Stimulated activated CD8-positive, alpha-beta memory T cell treated with anti-CD3 and anti-CD28 coated beads, Interleukin-2, amount 100 ng/mL, for 1 hour (primary cell): ENCODE measurements at places on chromosomes 7 and 10.
A peak's percentile ranks its signal among the peaks of the same experiment; 100 is the strongest.

DNA sequence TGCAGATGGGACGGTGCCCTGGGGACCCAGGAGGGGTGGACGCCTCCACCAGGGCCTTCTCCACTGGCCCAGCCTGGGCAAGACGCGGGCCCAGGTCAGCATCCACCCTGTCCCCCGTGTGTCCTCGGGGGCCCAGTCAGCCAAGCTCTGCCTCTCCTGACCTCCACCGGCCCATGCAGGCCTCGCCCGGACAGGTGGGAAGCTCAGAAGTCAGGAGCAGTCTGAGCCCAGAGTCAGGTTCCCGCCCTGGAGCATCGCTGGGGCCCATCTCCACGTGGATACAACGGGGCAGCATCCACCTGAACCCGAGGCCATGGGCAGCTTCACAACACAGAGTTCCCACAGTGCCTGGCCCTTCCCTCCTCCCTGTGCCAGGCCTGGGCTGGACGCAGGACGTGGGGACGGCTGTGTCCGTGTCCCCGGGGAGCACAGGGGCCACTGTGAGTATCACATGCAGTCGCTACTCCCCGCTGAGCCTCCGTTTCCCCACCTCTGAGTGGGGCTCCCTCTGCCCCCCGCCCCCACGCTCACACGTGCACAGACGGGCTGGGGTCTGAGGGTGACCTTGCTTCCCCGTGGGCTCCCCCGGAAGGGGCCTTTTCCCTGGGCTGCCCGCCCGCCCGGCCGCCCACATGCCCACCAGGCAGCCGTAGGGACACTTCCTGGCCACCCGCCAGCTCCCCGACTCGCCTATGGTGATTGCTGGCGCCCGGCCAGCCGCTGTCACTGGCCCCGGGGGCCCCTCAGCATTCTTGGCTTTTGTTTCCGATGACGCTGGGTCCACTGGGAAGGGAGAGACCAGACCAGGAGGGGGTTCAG lies 64.3 kb downstream of the PDGFA start:
- DNase-seq, result no peak

- DNase-seq, result no peak
Observed at GRCh38 chr7:99514050-99514449, 9.6 kb downstream of the ZKSCAN5 start.

GRCh38 chr10:121753726-121754476 lies 155.7 kb upstream of the FGFR2 start:
- no peak for DNase-seq

DNA sequence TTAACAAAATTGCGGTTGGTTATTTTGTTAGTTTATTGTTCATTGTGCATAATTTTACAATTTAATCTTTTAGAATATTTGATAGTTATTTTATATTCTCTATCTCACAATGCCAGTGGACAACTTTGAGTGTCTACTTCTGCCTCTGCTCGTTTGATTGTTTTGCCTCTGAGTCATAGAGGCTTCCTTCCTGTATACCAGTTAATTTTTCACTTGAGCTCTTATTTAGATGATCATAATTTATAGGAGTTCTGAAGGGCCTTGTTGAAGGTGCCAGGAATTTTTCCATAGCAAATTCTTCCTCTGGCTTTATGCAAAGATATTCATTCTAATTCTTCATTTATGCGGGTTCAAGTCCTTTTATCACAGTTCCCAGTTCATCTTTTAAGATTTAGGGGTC lies 5.2 kb upstream of the MALRD1 start:
- no peak for DNase-seq

GRCh38 chr7:48636391-48637015 lies 287.8 kb upstream of the CDC14C start:
- DNase-seq, result no peak

GRCh38 chr7:156450473-156450872 lies 190.1 kb upstream of the RNF32 start:
- DNase-seq, result no peak

DNA sequence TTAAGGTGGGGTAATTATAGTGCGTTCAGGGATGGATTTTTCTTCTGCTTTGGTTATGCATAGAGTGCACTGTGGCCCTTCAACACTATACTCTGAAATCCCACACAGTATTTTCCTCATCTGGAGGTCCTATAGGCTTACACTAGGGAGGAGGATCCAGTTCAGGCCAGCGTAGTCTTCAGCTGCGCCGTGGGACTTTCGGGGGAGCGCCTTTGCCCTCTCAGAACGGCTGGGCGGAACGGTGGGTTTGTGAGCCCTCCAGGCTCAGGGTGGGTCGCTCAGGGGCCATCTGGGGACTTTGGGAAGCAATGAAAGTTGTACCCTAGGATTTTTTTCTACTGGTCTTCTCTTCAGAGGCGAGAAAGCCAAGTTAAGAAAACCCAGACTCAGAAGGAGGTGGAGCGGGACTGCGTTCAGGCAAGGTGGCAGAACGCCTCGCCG lies 652 bp upstream of the VPS26A start:
- no peak for DNase-seq

DNA sequence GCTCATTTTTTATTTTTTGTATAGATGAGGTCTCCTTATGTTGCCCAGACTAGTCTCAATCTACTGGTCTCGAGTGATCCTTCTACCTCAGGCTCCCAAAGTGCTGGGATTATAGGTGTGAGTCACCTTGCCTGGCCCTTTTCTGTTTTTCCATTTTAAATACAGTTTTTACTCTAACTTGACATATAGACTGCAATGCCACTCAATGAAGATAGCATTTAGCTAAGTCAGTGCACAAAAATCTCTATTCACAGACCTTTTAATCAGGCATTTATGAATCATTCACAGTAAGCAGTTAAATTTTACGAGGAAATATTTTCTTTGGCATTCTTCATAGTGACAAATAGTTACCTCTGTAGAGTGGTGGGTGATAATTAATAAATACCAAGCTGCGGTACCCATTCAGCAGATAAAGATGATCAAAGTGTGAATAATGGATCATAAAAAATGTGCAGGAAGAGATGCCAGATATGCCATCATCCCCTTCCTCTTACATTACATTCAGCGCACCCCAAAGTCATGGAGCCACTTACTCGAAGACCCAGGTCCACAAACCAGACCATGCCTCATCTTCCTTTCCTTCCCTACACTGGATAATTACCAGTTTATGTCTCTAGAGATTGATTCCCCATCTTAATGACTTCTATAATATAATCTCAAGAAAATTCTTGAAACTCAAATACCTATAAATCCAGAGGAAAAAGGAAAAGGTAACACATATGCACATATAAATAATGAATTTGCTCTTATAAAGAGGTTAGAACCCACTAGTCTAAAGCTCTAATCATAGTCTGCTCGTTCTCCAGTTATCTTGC lies 56.0 kb downstream of the UBE2H start:
- no peak for DNase-seq

GRCh38 chr10:43327171-43327570 lies 44.3 kb upstream of the FXYD4 start:
- no peak for DNase-seq

- DNase-seq, result no peak
Observed at GRCh38 chr10:86217371-86218080, 149.1 kb downstream of the GRID1 start.

DNA sequence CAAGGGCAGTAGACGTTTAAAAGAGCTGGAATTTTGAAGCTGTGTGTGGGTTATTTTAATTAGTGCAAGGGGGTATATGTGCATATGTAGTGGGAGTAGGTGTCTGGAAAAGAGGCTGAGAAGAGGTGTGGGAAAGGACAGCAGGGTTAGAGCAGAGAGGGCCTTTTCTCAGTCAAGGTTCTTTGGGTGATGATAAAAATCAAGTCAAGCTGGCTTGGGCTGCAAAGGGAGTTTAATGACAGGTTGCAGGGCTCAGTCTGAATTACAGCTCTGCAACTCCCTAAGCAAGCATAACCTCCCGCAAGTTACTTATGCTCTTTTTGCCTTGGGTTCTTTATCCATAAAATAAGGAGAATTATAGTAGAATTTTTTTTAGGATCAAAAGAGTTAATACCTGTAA lies 83.5 kb downstream of the RELN start:
- no peak for DNase-seq

- DNase-seq, result no peak
Observed at GRCh38 chr10:33460505-33461294, 126.2 kb upstream of the NRP1 start.

- no peak for DNase-seq
Observed at GRCh38 chr10:34535872-34536271, 279.2 kb downstream of the PARD3 start.

GRCh38 chr10:74213571-74214162 lies 62.6 kb downstream of the ADK start:
- DNase-seq, result no peak

DNA sequence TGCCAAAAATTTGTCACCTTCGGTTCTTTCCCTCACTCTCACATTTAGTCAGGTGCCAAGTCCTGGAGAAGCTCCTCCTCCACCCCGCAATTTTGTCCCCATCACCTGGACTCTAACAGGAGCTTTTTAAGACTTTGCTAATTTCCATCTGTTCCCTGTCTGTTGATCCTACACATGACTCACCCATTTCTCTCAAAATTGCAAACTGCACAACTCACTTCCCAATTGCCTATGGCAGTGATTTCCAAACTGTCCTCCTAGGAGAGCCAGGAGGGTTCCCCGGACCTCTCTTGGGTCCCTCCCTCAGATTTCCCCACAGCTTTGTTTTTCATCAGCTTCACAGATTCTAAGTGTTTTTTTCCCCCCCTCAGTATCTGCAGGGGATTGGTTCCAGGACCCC lies 120.3 kb downstream of the WNT2 start:
- DNase-seq, result no peak

GRCh38 chr7:25069900-25070443 lies 55.1 kb downstream of the CYCS start:
- peak; percentile 20 for DNase-seq

GRCh38 chr7:80008039-80008438 lies 126.6 kb upstream of the GNAI1 start:
- DNase-seq, result no peak

DNA sequence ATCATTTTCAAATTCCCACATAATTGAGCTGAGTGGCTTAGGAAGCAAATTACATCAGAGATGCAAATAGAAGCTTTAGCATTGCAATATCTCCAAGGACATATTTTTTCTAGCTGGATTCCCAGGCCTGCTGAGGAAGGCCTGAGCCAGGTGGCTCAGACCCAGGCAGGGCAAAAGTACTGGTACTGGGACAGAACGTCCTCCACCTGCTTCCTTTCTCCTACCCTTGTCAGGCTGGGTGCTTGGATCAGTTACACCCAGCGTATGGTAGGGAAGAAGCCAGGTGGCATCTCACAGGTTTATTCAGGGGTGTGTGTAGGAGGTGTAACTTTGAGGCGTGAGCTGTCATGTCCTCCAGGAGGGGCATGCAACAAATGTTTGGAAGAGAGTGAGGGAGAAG lies 3.0 kb upstream of the PANK1 start:
- DNase-seq, result no peak

DNA sequence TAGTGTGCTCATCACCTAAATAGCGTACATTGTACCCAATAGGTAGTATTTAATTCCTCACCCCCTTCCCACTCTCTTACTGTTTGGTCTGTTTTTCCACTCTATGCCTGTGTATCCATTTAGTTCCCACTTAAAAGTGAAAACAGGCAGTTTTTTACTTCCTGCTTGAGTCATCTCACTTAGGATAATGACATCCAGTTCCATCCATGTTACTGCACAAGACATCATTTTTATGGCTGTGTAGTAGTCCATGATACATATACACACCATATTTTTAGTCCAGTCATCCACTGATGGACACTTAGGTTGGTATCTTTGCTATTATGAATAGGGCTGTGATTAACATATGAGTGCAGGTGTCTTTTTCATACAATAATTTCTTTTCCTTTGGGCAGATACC lies 10.1 kb downstream of the STK17A start:
- DNase-seq, result no peak

DNA sequence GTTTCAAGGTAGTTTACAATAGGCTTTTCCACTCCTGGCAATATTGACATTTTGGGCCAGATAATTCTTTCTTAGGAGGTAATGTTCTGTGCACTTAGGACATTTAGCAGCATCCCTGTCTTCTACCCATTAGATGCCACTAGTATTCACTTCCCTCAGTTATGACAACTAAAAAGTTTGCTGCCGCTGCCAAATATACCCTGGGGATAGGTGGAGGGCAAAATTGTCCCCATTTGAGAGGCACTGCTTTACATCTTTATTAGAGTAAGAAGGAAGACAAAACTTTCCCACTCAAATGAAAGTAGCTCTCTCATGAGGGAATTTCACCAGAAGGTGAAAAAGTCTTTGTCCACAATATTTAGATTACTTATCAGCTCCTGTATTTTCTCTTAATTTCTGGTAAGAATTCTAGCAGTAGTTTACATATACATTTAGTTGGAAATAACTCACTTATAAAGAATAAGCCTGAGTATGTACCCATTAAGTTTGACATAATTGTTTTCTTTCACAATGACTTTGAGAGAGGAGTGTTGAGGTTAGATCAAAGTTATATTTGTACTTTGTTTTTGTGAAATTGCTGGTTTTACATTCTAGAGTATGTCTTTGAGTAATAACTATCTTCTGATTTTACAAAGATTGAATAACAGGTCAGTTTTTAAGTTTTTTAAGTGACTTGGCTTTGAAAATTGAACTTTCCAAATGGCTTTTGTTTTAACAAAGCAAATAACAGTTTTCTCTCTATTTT lies 46.0 kb downstream of the HELLS start:
- DNase-seq, result no peak

DNA sequence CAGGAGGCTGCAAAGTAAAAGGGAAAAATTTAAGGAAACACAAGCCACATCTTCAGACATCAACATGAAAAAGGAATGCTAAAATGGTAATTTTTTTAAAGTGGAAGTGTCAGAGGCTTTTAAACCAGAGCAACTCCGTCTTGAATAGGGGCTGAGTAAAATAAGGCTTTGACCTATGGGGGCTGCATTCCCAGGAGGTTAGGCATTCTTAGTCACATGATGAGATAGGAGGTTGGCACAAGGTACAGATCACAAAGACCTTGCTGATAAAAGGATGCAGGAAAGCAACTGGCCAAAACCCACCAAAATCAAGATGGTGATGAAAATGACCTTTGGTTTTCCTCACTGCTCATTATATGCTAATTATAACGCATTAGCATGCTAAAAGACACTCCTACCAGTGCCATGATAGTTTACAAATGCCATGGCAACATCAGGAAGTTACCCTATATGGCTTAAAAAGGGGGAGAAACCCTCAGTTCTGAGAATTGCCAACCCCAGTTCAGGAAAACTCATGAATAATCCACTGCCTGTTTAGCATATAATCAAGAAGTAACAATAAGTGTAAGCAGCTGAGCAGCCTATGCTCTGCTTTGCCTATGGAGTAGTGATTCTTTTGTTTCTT lies 128.3 kb downstream of the SKAP2 start:
- DNase-seq, result no peak

DNA sequence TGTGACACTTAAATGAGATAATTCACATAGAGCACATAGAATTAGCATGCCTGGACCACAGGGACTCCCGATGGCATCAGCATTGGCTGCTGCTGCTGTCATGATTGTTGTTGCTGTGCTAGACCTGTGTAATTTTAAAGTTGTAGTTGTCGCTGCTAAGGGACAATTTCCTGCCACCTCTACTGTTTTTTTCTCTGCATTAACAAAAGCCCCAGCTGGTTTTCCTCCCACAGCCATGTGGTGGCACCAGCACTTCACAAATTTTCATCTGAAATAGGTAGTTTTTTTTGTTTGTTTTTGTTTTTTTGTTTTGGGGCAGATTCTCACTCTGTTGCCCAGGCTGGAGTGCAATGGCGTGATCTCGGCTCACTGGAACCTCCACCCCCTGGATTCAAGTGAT lies 25.4 kb upstream of the PRXL2A start:
- DNase-seq, result peak; percentile 5
